ENCODE measurements at places on chromosomes 1 and 21.

- DNase-seq: no peak
These were observed 147.2 kb downstream of the RASAL2 start for GRCh38 chr1:178241057-178241456.

DNA sequence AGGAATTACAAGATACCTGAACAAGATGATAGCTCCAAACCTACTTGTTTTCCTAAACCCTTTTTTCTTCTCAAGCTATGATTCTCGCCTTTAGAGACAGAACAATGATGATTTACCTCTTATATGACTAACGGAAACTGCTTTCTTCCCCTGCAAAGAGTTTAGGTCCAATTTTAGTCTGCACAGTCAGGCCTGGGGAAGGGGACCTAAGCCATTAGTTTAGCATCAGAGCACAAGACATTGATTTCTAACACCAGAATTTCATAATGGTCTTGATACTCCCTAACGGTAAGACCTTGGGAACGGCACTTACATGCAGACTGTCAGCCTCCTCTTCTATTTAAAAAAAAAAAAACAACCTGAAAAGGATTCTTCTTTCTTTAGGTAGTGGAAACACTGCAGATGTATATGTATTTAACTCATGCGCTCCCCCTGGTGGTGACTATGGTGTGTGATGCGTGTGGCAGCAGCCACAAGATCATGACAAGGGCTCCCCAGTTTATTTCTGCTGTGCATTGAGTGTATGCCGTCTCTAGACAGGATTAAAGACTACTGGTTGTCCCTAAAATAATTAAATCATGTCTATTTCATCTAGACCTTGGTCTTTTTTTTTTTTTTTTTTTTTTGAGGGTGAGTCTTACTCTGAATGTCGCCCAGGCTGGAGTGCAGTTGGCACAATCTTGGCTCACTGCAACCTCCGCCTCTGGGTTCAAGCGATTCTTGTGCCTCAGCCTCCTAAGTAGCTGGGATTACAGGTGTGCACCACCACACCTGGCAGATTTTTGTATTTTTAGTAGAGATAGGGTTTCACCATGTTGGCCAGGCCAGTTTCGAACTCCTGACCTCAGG is 37.3 kb upstream of the TMEM222 start:
- peak; percentile 82 for DNase-seq

GRCh38 chr1:180230791-180231505 is 884 bp downstream of the LHX4 start:
- DNase-seq: no peak

DNA sequence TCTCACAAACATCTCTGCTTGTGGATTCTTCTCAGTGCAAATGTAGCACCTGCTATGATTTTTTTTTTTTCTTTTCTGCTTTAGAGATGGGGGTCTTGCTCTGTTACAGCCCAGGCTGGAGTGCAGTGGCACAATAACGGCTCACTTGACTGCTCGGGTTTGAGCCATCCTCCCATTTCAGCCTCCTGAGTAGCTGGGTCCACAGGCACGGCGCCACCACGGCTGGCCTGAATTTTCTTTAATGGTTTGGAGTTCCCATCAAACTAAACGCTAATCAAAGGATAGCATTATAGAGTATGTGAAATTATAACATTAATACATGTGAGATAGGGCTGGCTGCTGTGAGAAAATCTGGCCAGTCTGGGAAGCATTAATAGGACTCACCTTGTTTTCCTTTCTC is 7.2 kb upstream of the PTGER3 start:
- DNase-seq: no peak

GRCh38 chr1:187504779-187505178 is 676.0 kb downstream of the PLA2G4A start:
- no peak for DNase-seq

- no peak for DNase-seq
These were observed 289.5 kb downstream of the KIF26B start for GRCh38 chr1:245444147-245444828.

DNA sequence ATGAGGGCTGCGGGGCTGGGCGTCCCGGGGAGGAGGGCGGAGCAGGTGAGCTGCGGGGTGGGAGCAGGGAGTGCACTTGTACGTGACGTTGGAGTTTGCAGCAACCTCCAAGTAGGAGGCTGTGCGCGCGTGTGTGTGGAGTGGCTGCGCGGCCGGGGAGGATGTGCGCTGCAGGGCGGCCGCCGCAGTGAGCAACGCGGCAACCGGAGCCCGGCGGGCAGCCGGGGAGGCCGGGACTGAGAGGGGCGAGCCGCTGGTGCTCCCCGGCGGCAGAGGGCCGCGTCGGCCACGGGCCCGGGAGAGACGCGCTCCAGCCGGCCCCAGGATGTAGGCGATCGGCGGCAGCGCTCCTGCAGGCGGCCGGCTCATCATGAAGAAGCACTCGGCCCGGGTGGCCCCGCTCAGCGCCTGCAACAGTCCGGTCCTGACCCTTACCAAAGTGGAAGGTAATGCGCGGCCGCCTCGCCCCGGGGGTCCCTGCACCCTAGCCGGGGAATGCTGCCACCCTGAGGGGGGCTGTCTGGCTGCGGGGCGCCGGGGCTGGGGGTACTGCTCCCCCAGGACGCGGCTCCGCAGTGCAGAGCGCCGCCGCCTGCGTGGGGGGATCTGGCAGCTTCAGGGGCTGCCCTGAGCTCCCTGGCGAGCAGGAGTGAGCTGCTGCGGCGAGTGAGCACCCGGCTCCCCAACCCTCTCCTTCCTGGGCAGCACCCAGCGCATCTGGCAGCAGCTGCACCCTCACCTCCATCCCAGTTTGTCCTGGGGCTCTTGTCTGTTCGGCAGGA is 158.9 kb upstream of the COA6 start:
- no peak for DNase-seq

DNA sequence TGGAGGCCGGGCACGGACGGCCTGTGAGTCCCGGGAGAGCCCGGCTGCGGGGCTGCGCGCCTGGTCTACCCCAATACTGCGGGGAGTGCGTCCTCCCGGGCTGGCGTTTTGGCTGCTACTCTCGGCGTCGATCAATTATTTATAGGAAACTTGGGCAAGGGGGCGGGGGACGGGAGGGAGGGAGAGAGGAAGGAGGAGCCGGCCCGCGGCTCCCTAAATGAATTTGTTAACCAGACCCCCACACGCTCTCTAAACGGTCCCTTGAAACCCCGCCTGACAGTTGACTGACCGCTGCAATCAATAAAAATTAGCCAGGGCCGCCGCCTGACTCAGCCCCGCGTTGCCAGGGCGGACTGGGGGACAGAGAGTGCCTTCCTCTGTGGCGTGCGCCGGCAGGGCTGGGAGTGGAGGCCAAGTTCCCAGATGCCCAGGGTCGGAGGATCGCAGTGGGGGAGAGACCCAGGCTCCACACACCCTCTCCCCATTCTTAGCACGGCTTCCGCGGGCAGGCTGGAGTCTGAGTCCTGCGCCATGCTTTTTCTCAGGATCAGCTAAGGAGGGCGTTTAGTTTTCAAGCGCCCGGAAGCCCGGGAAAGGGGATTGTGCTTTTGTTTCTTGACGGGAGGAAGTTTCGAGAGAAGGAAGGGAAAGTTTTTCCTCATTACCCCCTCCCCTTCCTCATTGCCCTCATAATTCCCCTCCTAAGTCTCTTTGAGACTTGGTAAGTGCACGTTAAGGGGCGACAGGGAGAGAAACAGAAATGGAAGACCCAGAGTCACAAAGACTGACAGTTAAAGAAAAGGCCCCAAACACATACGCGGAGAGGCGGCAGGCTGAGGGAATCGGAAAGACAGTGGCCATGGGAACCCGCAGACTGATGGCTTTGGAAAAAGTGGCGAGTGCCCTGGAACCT is 6.2 kb downstream of the PAX7 start:
- DNase-seq: no peak

- DNase-seq: no peak
These were observed 32.5 kb downstream of the PKNOX1 start for GRCh38 chr21:43006874-43007208.

DNA sequence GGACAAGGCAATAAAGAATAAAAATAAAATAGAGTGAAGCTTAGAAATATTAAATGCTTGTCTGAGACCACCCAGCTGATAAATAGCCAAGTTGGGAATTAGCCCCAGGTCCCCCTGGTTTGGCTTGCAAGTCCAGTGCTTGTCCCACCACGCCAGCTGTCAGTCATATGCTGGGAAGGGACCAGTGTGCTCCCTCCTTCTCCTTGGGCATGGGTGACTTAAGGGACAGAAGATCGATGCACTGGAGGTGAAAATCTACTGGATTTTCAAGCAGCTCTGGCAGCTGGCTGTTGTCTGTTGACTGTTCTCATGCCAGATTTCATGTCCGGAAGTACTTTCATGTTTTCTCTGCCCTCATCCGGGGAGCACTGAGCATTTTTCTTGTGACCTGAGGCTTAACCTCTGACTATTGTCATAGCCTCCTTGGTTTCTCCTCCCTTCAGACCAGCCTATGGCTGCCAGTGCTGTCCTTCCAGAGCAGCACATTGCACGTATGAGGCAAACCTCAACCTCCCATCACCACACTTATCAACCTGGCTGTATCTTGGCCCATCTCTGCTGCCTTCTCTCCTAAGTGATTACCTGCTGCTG is 12.4 kb downstream of the LMOD1 start:
- DNase-seq: no peak

DNA sequence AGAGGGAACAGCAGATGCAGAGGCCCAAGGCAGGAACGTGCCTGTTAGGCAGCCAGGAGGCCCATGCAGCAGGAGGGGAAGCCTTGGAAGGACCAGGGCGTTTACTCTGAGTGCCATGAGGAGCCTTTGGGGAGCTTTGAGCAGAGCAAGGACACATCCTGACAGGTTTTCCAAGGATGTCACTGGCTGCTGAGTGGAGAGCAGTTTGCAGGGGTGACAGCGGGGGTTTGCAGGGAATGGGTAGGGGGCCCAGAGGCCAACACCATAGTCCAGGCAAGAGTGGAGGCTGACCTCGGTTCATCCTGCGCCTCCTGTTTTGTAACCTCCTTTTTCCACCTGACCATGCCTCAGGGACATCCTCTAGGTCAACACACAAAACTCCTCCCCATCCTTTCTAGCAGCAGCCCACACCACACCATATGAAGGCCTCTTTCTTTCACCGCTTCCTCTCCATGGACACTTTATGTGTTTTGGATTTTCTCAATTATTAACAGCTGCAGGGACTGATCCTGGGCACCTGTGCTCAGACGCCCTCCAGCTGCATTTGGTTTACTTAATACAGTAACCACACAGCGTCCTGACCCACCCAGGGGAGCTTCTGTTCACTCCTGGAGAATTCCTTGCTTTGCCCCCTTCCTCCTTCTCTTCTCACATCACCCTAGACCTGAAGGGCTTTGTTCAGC is 528.5 kb downstream of the MATN1 start:
- DNase-seq: no peak

GRCh38 chr1:224245188-224245587 is 62.1 kb downstream of the DEGS1 start:
- DNase-seq: peak; percentile 4
